ENCODE measurements at places on chromosomes 1 and 21. TPM values are rescaled to one million over a fixed set of nuclear protein-coding genes. Genes with fewer than 3 reads are reported as not detected.

Gene CDC20
- total RNA-seq, result 2.0 TPM

- DNase-seq, result no peak
These were observed 60.0 kb downstream of the SLC66A1 start for GRCh38 chr1:19372136-19372514.

Gene LAMC2
- total RNA-seq, result 2.3 TPM

Gene RSBN1
- 12.4 TPM for total RNA-seq

GRCh38 chr1:174766727-174767126, 233.0 kb upstream of the CACYBP start:
- no peak for DNase-seq

All from myocyte (in vitro differentiated cells).